ENCODE measurements at places on chromosomes 13 and 19.

- DNase-seq, result no peak
Observed at GRCh38 chr19:54179921-54180461, 7.0 kb upstream of the TMC4 start.

GRCh38 chr19:16111909-16112752 lies 442 bp downstream of the RAB8A start:
- no peak for DNase-seq

DNA sequence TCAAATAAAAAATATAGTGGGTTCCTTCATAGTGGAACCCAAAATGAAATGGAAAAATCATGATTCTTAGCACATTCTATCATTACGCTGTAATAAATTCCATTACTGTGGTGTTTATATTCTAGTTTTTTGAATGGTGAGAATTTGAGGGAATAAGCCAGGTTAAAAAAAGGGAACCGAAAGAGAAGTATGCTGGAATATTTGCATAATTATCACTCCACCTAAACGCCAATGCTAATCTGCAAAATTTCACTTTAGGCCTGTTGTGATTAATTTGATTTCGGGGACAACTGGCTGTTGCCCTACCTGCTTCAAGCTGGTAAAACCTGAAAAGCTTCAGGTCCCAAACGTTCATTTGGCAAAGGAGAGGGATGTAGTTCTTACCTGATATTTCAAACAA lies 32.1 kb upstream of the SCEL start:
- DNase-seq, result no peak

GRCh38 chr19:46147791-46148288 lies at the start of gene IGFL2:
IGFL2 (plus strand) TSS chr19:46148238; CDS start chr19:46148279, 41 bp downstream.
- DNase-seq, result peak; percentile 50

- DNase-seq, result no peak
Observed at GRCh38 chr13:102033857-102034331, 368.0 kb downstream of the FGF14 start.

DNA sequence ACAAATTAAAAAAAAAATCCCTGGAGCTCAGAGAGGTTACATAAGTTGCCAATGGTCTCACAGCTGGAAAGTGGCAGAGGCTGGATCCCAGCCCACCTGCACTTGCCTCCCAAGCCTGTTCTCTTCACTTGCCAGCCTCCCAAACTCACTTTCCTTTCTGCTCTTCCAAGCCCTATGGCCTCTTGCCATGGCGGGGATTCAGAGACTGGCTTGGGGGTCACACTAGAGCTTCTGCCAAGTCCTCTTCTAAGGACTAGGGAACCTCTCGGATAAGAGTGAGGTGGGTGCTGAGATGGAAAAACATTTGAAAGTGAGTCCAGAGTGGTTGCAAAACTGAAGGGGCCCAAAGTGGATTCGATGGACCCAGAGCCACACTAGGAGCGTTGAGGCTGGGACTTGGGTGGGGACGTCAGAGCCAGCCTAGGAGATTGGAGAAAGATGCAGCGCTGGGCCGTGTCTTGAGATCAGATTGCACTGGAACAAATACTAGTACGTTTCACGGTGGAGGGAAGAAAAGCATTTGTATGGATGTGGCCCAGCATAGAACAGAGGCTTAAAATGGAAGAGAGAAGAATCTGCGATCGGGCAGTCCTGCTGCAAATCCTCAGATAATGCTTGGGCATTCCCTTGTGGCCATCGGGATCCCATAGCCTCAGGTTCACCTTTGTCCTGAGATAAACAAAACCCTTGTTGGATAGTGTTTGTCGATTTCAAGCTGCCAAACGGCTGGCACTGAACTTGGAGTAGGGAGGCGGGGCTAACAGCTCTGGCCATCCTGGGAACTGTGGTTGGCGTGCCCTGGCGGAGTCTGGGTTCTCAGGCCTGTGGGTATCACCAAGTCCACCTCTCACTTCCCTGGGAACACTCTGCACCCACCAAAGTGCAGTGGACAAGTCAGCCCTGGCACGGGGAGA lies 84.8 kb downstream of the ING1 start:
- no peak for DNase-seq

DNA sequence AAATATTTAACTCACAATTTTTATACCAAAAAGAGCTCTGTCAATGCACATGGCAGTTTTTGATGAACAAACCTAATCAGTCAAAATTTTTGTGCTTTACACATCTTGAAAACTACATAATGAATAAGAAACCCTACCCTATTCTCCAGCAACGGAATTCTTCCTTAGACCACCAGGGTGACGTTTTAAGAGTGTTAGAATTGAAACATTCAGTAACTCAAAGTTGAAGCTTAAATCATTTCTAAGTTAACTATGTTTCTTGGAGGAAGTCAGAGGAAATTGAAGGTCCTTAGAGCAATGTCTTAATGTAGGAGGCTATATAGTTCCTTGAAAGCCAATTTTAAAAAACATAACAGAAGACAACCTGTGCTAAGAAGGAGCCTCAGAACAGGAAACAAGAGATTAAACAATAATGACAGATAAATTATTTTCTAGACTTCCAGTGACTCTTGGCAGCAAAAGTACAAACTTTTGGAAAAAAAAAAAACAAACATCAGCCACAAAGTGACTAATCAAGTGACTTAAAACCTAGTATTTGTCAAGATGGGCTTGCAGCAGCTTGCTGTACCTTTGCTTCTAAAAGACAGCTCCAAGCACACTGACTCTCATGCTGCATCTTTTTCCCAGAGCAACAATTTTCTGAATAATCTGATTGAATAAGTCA lies 6.2 kb downstream of the SPRY2 start:
- no peak for DNase-seq

DNA sequence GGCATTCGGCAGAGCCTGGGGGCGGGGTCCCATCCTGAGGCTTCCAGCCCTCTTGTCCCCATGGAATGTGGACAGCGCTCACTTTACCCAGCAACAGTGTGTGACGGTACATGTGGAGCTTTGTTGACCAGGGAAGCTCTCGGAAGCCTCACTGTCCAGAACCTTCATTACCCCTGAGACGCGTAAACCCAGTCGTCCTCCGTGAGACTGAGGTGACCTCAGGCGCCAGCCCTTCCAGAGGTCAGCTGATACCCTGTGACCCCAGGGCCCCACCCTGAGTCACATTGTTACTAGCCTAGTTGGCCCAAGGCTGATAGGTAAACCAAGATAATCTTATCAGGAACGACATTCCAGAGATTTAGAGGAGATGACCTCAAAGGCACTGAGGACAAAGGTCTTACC lies 10.2 kb upstream of the TMEM160 start:
- no peak for DNase-seq

- no peak for DNase-seq
Observed at GRCh38 chr13:70720386-70720785, 612.1 kb upstream of the KLHL1 start.

GRCh38 chr13:64672751-64673150 lies 2557.4 kb downstream of the PCDH9 start:
- DNase-seq, result no peak

DNA sequence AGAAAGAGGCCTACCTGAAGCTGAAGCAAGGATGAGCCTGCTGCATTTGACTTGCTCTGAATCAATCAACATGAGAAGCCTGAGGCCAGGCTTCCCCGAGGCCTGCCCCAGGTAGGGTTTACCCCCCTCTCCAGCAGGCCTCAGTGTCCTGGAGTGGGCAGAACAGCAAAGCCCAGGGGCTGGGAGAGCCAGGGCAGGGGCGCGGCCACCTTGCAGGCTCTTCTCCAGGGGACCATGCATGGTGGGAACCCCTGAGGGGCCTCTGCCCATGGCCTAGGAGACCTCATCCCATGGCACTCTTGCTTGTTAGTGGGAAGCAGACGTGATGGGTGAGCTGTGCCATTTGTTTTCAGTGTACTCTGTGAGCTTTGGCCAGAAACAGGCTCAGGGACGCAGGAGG lies 19.9 kb upstream of the LRP3 start:
- DNase-seq, result no peak

DNA sequence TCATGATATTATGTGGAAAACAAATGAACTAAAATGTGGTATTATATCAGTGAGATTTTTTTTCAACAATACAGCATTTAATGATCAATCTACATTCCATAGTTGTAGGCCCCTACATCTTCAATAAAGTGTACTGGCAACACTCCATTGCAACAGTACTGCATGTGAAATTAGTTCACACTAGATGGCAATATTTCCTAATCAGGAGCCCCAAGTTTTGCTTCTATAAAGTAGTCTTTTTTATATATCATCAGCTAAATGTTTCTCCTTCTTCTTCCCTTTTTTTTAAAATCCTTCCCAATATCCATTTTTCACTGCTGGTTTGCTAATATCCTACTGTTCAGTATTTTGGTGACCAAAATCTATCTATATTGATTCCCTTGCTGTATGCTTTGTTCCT lies 528.3 kb upstream of the ATXN8OS start:
- DNase-seq, result no peak

- peak; percentile 30 for DNase-seq
Observed at GRCh38 chr13:42215578-42216421, 56.2 kb upstream of the AKAP11 start.

GRCh38 chr19:13781547-13781946 lies 7.3 kb downstream of the C19orf53 start:
- peak; percentile 32 for DNase-seq

Measured in activated CD4-positive, alpha-beta T cell treated with anti-CD3 and anti-CD28 coated beads for 48 hours (primary cell).